Activated naive CD8-positive, alpha-beta T cell treated with anti-CD3 and anti-CD28 coated beads for 36 hours (primary cell): ENCODE measurements at places on chromosomes 12 and 14. TPM values are rescaled to one million over a fixed set of nuclear protein-coding genes. Genes with fewer than 3 reads are reported as not detected.

- H3K36me3 ChIP-seq: peaks cover 3% of the 10 kb centered on the region
- no peak overlapping the region for H3K4me3 ChIP-seq
Observed at GRCh38 chr12:27330846-27331245, 1.8 kb upstream of the BMAL2 start.

BIN2 gene
- total RNA-seq: 34.2 TPM

- H3K4me3 ChIP-seq: no peak overlapping the region
- no peak overlapping the region for H3K27ac ChIP-seq
- peaks cover 3% of the 10 kb centered on the region for H3K36me3 ChIP-seq
- DNase-seq: no peak
Observed at GRCh38 chr14:63893701-63894458, 41.1 kb downstream of the SYNE2 start.

KCNMB4 gene
- total RNA-seq: 1.0 TPM

DNA sequence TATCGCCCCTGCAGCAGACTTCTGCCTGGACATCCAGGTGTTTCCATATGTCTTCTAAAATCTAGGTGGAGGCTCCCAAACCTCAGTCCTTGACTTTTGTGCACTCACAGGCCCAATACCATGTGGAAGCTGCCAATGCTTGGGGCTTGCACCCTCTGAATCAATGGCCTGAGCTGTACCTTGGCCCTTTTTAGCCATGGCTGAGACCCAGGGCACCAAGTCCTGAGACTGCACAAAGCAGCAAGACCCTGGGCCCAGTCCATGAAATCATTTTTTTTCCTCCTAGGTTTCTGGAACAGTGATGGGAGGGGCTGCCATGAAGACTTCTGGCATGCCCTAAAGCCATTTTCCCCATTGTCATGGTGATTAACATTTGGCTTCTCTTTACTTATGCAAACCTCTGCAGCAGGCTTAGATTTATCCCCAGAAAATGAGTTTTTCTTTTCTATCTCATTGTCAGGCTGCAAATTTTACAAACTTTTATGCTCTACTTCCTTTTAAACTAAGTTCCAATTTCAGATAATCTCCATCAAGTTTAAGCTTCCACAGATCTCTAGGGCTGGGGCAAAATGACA lies 1445.8 kb upstream of the FLRT2 start:
- no peak overlapping the region for H3K4me3 ChIP-seq
- no peaks in the 10 kb centered on the region for H3K27me3 ChIP-seq
- no peak for DNase-seq
- H3K27ac ChIP-seq: no peak overlapping the region
- H3K36me3 ChIP-seq: no peaks in the 10 kb centered on the region
